ENCODE measurements at places on chromosomes 2 and 18.

DNA sequence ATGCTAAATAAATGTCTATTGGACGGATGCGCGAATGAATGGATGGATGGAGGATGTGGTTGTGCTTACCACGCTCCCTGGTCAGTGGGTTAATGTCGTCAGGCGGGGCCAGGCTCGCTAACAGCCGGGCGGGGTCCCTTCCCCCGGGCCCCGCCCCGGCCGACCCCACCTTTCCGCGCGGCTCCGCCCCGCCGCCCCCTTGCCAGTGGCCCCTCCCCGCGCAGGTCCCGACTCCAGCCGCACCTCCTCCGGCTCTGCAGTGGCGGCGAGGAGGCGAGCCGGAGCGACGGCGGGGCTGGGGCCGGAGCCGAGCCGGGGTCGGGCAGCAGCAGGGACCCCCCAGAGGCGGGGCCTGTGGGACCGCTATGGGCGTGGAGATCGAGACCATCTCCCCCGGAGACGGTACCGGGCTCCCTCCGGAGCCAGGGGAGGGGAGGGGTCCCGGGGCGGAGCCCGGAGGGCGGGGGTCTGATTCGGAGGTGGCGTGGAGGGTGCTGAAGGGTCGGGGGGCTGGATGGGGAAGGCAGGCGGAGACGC is at the start of gene FKBP1B:
TSS of gene FKBP1B (plus strand) at position 257 of the 537 bp plus-strand sequence. CDS start at position 366, 109 bp downstream.
- DNase-seq, result peak; percentile 81

DNA sequence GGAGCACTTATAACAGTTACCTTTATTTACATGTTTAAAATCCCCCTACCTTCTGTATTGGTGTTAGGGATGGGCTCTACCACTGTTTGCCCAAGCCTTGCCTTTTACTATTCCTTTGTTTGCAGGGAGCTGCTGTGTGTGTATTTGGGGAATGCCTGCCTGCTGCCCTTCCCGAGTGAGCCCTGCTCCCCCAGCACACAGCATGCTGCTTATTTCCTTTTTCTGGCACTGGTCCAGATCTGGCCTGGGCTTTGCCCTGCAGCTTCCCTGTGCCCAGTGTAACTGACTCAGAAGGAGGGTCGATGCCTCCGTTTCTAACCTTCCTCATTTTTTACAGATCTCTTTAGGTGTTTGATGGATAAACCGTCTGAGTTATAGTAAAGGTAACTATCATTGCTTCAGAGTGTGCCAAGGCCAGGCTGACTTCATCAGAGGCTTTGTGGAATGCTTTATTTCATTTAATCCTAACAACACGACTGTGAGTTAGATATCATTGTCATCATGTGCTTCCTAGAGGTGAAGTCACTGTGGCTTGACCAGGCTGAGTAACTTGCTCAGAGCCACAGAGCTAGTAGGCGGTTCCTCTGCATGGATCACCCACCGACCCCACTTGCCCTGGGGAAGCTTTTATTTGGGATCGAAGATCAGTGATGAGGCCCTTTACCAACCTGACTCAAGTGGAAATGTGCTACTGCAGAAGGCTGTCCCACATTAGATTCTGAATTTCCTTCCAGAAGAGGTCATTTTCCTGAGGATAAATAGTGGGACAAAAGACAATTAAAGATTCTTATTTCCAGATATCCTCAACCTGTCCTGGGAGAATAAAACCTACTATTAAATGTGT is 238.8 kb downstream of the ZNF407 start:
- no peak for DNase-seq

DNA sequence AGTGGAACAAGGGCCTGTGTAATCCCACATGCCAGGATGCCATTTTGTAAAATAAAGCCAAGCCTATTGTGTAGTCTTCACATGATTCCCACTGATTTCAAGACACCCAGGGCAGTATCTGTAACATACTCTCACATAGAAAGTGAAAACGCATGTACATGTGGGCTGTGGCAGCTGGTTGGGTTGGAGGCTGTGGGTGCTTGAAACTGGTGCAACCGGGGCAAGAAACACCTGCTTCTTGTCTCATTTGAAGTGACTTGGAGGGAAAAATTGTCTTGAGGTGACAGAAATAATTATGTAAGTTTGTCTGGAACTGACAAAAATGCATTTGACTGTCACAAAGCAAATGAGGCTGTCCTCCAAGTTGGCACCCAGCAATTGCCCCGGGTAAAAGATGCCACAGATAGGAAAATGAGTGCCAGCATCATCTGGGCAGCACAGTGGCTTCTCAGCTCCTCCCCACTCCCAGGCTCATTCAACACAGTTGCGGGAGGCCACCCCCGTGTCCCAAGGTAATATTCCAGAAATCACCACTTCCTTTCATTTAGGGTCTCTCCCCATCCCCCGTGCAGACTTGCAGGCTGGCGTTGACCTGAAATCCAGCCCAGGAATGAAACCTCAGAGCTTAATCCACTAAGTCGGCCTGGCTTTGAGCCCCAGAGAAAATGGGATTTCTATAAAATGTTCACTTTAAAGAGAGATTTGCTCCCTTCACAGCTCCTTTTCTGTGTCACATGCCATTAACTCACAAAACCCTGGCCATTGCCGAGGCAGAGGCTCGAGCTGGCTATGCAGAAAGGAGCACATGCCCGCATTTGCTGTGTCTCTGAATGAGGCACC is 293.9 kb upstream of the PARD3B start:
- DNase-seq, result no peak

DNA sequence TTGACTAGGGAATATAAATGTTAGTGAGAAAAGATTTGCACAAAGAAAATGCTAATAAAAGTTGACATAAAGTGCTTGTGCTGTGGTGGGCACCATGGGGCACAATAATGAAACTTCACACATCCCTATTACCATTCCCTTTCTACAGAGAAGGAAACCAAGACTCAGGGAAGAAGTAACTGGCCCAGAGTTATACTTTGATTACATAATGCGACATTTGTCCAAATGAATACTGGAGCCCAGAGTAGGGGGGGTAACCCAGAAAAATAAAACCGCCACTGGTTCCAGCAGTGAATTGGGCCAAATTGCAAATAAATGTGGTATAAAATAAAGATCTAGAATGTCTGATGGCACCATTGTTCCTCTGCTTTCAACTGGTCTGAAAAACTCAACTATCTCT is 106.1 kb upstream of the PPP1CB start:
- no peak for DNase-seq

DNA sequence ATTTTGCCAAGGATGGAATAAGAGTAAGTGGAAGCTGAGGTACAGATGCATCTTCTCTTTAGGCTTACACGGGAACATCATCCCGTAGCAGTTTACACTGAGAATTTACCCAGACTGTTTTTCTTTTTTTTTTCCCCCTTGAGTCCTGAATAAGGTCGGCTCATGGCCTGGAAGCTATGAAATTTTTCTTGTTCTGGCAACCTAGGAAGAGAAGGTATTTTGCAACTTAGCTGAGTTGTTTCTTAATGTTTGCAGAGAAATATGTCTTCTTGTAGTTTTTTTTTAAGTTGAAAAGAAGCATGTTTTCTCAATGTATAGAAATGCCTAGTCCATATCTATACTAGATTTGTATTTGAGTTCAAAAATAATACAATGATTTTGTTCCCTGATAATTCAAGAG is 712.5 kb downstream of the TDRD15 start:
- no peak for DNase-seq

Measured in GM13976 (cell line).